ENCODE measurements at places on chromosomes 1 and 21.

GRCh38 chr21:25342816-25343215, 264.5 kb downstream of the MRPL39 start:
- no peak for DNase-seq

- peak; percentile 93 for DNase-seq
Observed at GRCh38 chr1:114670083-114671010, 498 bp upstream of the DENND2C start.

- DNase-seq, result no peak
Observed at GRCh38 chr1:239763850-239764249, 327.8 kb upstream of the FMN2 start.

- DNase-seq, result no peak
Observed at GRCh38 chr21:20315042-20315441, 683.2 kb upstream of the NCAM2 start.

DNA sequence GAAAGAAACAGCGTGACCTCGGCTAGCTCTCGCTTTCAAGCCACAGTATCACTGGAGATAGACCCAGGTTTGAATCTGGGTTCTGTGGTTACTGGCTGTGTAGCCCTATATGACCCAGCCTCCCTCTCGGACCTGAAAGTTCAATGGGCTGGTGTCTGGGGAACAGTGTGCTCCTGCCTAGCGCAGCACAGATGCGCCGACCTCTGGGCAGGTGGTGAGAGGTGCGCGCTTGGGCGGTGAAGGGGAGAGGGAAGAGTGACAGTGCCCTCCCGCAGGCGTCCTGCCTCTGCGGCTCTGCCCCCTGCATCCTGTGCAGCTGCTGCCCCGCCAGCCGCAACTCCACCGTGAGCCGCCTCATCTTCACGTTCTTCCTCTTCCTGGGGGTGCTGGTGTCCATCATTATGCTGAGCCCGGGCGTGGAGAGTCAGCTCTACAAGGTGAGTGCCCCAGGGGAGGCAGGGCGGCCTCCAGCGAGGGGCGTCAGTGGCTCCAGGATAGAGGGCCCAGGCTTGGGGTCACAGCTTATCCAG, 10.5 kb downstream of the SERINC2 start:
- no peak for DNase-seq

- no peak for DNase-seq
Observed at GRCh38 chr1:33089457-33089856, 8.5 kb downstream of the AZIN2 start.

DNA sequence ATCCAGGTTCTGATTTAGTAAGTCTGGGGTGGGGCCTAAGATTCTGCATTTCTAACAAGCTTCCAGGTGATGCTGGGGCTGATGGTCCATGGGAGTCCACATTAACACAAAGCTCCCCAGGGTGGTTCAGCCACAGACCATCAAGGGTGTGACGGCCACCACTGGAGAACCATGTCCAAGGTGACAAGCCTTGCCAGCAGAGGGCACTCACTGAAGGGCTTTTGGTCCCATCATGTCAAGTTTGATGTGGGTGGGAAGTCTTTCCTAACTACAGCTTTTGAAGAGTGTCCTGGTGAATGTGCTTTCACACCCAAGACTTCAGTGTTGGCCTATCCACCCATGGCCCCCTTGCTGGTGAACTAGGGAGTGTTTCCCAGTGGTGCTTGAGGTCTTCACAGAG, 67.1 kb downstream of the UBE2T start:
- DNase-seq, result peak; percentile 38

GRCh38 chr1:164857439-164857838, 298.5 kb downstream of the PBX1 start:
- DNase-seq, result no peak

- no peak for DNase-seq
Observed at GRCh38 chr1:197862221-197862620, 40.2 kb upstream of the C1orf53 start.

DNA sequence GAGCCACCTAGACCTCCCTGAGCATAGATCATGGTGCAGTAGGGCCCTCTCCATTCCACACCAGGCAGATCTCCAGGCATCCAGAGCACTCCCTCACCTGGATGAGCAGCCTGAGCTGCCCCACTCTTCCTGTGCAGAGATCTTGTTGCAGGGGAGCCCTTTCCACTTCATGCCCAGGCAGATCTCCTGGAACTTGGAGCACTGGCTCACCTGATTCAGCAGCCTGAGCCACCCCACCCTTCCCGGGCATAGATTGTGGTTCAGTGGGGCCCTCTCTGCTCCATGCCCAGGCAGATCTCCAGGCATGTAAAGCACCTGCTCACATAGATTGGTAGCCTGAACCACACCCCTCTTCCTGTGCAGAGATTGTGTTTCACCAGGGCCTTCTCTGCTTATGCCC, 78.0 kb downstream of the SEC16B start:
- DNase-seq, result no peak

- DNase-seq, result peak; percentile 63
Observed at GRCh38 chr1:33338048-33338439, 17.1 kb upstream of the A3GALT2 start.

- DNase-seq, result no peak
Observed at GRCh38 chr1:30756545-30757351, 826 bp downstream of the LAPTM5 start.

GRCh38 chr1:162639718-162640117, 7.5 kb downstream of the DDR2 start:
- DNase-seq, result no peak

GRCh38 chr1:150156868-150157603, 7.3 kb downstream of the PLEKHO1 start:
- DNase-seq, result no peak

- DNase-seq, result no peak
Observed at GRCh38 chr1:95879498-95880050, 645.6 kb downstream of the RWDD3 start.

GRCh38 chr1:243735457-243735856, 114.6 kb downstream of the AKT3 start:
- DNase-seq, result no peak

DNA sequence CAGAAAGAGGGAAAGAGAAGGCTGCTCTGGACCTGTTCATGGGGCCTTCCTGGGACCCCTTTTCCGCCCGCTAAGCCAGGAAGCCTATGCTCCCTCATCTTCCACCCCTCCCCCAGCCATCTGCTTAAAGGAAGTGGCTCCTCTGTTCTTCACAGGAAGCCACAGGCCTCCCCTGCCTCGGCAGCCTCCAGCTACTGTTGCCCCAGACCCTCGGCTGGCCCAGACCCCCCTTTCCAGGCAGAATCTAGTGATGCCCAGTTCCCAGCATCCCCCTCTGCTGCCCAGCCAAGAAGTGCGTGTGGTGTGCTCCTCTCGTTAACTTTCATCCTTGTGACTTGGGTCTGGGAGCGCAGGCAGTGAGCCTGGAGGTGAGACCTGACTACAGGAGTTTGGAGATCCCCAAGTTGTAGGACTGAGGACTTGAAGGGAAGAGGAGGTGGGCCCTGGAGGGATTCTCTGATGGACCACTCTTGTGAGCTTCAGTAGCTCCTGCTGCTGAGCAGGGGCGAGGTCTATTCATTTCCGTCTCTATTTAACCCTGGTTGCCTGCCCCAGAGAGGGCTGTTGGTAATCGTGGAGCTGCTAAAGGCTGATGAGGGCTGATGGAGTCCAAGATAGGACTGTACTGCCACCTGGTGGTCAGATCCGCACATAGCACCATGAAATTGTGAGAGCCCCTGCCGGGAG, 9.1 kb downstream of the IFI6 start:
- DNase-seq, result peak; percentile 84

DNA sequence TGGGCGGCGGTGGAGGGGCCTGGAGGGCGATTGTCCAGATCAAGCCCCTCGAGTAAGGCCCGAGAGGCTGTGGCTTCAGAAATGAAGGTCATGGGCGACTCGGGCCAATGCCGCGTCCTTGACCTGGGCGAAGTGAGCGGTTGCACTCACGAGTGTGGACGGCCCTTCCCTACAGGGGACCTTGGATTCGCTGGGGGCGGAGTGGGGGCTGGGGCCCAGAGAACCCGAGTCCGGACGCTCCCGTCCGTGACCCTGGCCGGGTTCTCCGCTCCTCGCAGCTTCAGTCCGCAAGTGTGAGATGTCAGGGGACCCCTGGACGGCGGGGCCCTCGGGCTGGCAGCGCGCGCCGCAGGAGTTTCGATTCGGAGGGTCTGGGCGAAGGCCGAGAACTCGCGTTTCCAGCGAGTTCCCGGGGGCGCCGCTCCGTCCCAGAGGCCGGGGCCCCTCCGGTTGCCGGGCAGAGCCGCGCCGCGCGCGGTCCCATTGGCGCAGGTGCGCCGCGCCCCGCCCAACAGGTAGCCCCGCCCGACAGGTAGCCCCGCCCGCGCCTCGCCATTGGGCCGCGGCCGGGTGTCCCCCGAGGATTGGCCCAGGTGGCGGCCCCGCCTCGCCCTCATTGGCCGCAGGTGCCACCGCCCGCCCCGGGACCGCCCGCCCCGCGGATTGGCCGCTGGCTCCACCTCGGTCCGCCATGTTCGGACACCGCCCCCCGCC, at the start of gene PRKCZ:
Gene PRKCZ (plus strand): TSS at position 694 of the 714 bp plus-strand sequence. CDS start 220 bp downstream, outside the sequence.
- peak; percentile 96 for DNase-seq

- DNase-seq, result no peak
Observed at GRCh38 chr1:51325391-51325790, 5.0 kb downstream of the TTC39A start.

DNA sequence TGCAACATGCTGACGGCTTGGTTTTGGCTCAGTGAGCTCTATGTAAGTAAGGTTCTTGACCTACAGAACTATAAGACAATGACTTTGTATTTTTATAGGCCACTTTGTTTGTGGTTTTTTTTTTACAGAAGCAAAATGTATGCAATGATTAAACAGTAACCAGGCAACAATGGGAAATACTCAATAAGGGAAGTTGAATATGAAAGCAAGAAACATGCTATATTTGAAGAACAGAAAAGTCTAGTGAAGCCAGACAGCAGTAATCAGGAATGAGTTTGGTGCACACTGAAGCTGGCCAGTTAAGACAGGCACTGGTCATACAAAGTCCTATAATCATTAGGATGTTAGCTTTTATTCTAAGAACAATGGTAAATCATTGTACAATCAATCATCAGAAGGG, 1926.8 kb downstream of the NCAM2 start:
- no peak for DNase-seq

DNA sequence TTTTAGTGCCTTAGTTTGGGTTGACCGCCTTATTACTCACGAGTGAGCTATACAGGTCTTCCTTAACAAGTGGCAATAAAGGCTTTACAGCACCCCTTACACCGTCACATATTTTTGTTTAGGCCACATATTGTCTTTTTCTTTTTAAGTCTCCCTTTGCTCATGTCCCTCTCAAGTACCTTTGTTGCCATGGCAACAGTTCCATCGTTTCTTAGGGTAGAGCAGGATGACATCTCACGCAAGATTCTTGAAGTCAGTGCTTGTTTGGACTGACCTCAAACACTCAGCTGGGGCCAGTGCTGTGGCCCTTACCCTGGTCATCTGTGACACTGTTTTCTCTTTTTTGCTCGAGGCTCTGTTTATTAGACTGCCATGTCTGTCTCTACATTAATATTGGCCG, 69.8 kb downstream of the PBX1 start:
- DNase-seq, result no peak

- no peak for DNase-seq
Observed at GRCh38 chr1:185568155-185569123, 165.8 kb upstream of the HMCN1 start.

DNA sequence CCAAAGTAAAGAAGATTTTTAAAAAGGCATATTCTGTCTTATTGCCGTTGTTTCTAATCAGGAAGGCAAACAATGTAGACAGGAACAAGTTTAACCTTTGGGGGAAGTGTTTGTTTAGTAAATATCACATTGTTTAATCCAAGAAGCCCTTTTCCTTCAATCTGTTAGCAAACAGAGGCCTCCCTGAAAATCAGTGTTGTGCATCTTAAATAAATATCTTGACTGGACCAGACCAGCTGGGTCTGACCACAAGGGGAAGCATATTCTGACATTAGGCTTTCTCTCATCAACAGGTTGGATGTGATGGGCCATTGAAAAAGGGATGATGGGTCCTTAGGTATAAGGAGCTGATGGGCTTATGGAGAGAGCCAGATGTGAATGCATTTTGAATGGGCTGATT, 81.8 kb upstream of the SGIP1 start:
- DNase-seq, result no peak

DNA sequence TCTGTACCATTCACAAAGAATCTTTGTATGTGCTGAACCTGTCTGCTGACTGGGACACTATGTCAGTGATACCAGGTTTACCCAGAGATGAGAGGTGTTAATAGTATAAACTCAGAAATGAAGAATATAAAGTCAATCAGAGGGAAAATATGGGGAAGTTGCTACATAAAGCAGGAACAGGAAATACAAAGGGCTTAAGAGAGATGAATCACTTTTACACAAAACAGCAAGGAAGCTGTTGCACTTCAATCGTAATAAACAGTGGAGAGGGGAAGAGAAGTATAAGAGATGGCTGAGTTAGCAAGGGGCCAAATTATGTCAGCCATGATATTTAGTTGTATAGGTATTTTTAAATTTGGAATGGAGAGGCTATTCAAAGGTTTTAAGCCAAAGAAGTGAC, 890.2 kb upstream of the NCAM2 start:
- DNase-seq, result no peak

DNA sequence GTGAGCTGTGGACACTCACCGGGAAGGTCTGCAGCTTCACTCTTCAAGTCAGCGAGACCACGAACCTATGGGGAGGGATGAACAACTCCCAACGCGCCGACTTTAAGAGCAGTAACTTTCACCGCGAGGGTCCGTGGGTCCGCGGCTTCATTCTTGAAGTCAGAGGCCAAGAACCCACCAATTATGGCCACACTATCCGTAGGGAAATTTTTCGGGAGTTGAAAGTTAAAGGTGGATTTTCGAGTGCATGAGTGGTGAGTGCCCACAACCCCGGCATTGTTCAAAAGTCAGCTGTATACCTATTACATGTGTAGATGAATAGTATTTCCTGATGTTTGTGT, 19.7 kb downstream of the EXOC8 start:
- no peak for DNase-seq

DNA sequence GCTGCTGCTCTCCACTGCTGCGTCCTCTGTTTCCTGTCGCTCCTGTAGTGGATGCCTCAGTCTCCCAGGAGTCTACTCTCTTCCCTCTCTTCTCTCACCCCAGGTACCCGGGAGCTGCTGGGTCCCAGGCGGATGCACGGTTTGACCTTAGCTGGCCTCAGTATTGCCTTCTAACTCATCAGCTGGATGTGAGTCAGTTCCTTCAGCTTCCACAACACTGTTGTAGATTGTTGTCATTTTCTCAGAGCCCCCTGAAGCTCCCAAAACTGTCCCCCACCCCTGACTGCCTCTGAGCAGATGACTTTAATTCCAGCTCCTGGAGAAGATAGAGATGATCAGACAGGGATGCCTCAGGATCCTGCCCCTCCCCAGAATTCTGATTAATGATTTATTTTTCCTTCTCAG, 7.2 kb downstream of the CNIH3 start:
- DNase-seq, result no peak

- no peak for DNase-seq
Observed at GRCh38 chr1:91501523-91501851, 836 bp downstream of the CDC7 start.

DNA sequence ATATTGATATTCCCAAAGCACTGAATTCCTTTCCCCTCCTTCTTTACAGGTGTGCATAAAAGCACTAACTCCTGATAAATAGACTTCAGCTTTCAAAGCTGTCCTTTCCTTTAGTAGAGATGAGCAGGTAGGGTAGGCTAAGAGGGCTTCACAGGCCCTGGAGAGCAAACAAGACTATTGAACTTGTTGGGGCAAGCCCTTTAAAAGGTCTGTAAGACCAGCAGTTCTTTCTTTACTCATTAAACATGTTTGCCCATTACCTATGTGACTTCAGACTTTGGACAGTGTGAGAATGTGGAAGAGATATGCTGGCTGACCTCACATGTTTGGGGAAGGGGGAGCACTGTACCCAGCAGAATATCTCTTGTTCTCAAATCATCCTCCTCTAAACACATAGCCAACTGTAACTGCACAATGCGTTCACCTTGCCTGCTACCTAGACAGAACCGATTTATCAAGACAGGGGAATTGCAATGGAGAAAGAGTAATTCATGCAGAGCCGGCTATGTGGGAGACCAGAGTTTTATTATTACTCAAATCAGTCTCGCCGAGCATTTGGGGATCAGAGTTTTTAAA, 27.1 kb upstream of the HAO2 start:
- DNase-seq, result no peak
